ENCODE measurements at places on chromosomes 16 and 17. TPM values are rescaled to one million over a fixed set of nuclear protein-coding genes. Genes with fewer than 3 reads are reported as not detected.

WNT3 gene
- not detected for total RNA-seq

DNA sequence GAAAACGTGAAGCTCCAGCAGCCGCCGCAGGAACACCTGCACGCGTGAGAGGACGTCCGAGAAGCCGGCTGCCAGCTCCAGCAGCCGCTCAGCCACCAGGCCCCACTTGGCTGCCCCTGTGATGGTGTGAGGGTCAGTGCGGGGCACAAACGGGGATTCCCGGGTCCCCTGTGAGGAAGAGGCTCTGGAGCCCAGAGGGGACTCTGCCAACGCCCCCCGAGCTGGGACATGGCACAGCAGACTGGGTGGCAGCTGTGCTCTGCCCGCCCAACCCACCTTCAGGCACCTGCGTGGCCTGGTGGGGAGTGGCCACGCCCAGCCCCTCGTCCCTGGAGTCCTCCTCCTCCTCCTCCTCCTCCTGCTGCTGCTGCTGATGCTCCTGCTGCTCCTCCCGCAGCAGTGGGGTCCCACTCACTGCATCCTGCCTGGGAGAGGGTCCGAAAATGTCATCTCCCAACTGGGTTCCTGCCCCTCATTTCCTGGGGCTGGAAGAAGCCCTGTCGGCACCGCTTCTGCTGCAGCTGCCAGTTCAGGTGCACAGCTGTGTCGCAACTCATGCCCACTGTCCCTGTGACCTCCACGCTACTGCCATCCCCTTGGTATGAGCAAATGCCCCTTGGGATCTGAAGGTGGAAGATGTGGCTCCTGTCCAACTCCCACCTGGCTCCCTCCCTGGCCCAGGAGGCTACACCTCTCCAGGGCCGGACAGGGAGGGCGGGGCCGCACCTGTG is 27.5 kb downstream of the CTU2 start:
- H3K27ac ChIP-seq = no peak overlapping the region
- no peaks in the 10 kb centered on the region for H3K27me3 ChIP-seq
- peaks cover 15% of the 10 kb centered on the region for H3K36me3 ChIP-seq
- no peak for DNase-seq
- H3K4me1 ChIP-seq = no peaks in the 10 kb centered on the region

SLC13A2 gene
- not detected for total RNA-seq

DNA sequence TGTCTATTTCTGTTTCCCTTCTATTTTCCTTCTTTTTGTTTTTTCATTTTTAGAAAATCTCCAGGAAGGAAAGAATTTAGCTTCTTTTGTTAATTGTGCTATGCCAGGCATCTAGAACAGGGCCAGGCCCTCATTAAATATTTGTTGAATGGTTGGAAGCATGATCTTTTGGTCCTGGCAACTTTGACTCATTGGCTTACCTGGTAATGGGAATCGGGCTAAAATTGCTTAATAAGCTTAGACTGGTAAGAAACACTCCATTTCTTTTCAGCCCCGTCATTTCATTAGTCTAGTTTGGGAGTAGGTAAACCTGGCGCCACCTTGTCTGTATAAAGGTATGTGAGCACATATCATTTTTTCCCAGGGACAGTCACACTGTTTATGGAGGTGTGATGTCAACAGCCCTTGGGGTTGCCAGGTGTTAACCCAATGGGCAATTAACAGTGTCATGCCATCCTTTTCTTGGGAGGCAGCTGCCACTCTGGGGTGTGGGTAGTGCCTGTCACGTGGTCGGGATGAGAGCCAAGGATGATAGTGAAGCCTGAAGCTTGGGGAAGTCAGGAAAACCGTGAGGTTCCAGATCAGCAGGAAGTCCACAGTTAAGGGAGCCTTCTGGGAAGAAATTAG is 9.5 kb upstream of the NDEL1 start:
- no peaks in the 10 kb centered on the region for H3K4me1 ChIP-seq
- no peaks in the 10 kb centered on the region for H3K36me3 ChIP-seq
- peaks cover 18% of the 10 kb centered on the region for H3K27me3 ChIP-seq
- DNase-seq = no peak

CHD3 gene
- 133 TPM for total RNA-seq

CLDN7 gene
- total RNA-seq = 0.60 TPM
